NB4 (cell line): ENCODE measurements at places on chromosomes 4 and X.
A peak's percentile ranks its signal among the peaks of the same experiment; 100 is the strongest.

- no peak for DNase-seq
Measured at GRCh38 chrX:37504991-37505390, 66.5 kb upstream of the LANCL3 start.

DNA sequence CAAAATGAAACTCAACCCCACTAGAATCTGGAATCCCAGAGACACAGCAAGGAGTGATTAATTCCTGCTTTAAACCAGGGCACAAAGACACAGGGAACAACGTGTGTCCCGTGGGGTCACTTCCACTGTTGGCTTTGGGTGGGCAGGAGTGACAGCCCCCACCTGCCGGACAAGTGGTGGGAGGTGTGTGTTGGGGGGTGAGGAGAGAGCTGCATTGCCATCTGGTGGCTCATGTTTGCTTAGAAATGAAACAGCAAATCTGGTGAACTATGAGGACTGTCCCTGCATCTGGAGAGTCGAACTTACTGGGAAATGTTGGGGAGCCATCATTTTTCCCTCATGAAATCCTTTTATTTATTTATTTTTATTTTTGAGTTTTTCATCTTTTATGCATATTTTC is 75.9 kb upstream of the AFAP1 start:
- DNase-seq, result no peak

GRCh38 chr4:23388255-23388654 is 501.6 kb downstream of the PPARGC1A start:
- DNase-seq, result no peak

DNA sequence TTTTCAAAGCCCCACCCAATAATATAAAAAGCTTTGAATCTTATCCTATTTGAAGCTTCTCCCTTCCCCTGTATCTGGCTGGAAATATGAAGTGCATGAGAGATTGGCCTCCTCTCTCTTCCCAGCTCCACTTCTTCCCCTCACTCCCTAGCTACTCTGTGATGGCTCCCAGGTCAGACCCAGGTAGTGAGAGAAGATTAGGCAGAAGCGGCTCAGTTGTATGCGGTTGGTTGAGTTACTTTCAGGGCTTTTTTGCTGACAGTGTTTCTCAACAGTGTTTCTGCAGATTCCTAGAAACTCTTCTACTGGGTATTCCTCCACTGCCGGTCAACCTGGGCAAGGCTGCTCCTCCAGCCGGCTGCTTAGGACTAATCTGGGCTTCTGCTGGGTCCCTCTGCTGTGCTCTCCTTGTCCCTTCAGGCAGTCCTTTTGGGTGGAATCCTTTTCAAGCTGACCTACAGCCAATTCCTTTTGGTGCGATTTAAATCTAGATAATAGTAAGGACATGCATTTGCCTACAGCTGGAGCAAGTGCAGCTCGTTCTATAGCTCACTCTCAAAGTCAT is 87.4 kb upstream of the SLC7A11 start:
- no peak for DNase-seq

- no peak for DNase-seq
Measured at GRCh38 chr4:125266901-125267604, 47.7 kb upstream of the FAT4 start.

DNA sequence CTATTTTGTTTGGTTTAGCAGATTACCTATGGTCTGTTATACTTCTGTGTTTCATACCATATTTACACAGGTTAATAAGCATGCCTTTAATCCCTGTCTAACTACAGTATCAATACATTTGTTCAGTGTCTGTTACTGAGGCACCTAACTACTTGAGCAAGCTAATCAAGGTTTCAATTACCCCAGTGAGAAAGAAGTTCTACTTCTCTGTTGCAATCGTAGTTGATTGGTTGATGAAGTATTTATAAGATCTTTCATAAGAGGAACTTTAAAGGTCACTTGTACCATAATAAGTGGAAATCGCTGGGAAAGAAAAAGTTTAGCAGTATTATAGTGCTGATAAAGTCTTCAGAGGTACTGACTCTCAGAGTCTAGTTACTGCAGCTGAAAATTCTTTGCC is 490.6 kb downstream of the RPA4 start:
- peak; percentile 7 for DNase-seq

DNA sequence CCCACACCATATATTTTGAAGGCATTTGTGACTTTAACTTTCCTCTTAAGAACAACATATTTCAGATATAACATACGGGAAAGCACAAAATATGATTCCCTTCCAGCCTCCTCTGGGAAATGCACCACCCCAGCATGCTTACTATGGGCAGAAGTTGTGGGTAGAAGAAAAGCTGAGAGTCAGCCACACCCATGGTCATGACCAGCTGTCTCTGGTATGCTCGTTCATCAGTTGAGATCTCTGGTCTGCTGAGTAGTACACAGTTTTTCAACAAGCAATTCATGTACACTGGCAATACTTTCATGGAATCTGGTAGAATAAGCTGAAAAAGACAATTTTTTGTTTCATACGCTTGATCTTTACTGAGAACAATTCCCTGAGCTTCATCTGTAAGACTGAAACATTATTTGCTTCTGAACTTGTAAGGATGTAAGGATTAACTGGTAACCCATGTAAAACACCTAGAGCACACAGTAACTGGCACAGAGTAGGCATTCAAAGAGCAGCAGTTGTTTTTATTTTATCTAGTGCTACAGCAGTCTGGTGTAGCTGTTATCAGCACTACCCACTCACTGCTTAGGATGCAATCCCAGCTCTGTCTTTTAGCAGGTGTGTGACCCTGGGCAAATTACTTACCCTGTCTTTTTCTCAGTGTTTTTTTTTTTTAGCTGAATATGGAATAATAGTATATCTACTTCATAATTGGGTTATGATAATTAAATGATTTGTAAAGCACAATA is 47.6 kb downstream of the METTL14 start:
- no peak for DNase-seq

DNA sequence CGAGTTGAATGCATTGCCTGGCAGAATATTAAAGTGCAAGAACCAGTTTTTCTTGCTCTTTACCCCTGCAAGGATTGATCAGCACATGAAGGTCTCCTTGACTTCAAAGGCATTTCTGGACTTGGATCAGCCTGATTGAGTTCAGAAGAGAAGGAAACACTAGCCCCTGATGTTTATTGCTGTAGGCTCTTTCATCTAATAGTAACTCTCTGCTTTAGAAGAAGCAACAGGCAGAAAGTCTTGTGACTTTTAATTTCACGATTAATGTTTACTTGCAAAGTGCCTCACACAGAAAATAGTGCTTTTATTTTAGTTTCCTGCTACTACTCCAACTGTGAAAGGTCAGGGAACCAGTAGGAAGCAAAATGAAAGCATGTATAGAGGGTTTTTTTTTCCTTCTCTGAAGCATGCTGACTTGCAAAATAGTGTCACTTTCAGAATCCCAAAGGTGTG is 69.1 kb downstream of the PCDH7 start:
- DNase-seq, result no peak

DNA sequence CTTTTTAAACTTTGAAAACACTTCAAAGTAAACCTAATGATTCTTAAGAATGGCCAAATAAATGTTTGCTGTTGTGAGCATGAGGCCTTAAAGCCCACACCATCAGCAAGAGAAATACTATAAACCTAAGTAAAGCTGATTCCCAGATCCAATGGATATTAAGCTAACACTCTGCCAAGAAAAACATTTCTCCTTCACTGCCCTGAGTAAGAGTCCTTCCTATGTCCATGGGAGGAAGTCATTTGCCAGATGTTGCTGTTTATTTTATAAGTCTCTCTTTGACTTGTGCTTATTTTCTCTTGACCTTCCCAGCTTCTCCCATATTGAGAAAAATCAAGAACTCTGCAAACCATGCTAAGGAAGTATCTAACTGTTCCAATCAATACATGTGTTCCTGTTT is 154.3 kb upstream of the EDNRA start:
- DNase-seq, result no peak

DNA sequence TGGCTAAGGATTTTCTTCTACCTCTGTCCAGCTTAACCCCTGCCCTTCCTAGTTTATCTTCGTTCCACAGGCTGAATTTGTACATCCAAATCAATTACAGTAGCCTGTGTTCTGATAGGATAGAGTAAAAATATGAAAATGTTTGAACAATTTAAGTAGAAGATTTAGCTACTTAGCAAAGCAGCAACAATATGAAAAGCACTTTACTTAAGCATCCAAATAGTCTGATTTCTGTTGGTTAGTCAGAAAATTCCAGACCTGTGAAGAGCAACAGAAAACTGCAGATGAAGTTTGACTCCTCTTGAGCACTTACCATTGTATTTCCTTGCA is 2.0 kb downstream of the ARSJ start:
- no peak for DNase-seq

DNA sequence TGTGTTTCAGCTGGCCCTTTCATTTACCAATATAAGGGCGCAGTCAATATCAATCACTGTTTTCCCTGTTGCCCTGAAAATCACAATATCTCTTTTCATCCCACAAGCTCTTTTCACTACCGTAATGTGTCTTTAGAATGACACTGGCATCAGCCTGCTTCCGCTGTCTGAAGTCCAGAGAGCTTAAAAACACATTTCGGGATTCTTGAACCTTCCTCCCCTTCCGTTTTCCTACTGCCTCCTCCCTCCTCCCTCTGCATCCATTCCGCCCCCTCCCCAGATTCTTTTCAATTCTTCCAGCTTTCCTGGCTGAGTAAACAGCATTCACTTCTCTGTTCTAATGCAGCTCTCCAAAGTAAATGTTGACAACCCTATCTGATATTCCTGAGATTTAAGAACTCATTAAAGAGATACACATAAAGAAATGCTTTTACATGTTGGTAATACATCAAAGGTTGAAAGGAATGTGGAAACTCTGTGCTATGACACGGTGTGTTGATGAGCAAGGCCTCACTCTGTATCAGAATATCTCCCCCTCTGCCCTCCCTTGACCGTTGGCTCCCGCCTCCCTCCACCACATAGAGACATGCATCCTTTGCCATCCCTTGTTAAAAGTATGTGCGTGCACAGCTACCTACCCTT is 83.5 kb upstream of the SPRY1 start:
- DNase-seq, result no peak

DNA sequence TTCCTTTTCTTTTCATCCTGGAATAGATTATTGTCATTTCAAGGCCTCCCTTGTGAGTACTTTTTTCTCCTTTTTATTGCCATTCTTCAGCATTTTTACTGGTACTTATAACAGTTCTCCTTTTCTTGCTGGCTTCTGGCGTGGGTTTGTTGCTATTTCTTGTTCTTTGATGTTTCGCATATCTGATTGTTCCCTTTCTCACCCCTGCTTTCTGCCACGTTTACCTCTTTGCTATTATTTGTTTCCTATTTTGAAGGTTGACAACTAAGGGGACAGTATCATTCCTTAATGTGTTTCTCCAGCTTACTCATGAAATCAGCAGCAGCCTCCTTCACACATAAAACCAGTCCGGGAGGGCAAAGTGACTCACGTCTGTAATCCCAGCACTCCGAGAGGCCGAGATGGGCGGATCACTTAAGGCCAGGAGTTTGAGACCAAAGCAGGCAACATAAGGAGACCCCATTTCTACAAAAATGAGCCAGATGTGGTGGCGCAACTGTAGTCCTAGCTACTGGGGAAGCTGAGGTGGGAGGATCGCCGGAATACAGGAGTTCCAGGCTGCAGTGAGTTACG is 72.6 kb downstream of the DMD start:
- no peak for DNase-seq

DNA sequence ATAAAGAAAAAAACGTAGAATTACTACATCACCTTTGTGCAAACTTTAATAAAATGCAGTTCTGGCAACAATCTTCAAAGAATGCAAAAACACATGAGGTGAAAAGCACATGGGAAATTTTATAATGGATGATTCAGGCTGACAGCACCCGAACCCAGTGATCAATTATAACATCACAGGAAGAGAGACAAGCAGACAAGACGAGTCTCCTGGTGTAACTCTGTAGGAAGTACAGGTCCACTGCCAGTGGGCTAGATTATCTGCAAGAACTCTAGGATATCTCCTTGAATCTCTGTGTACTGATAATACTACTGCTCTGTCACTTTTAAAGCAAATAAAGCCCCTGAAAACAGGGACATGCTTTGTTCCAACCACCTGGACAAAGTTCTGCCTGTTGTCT is 58.9 kb upstream of the NXF3 start:
- no peak for DNase-seq

GRCh38 chrX:103831342-103831802 is 685 bp downstream of the RAB9B start:
- no peak for DNase-seq

DNA sequence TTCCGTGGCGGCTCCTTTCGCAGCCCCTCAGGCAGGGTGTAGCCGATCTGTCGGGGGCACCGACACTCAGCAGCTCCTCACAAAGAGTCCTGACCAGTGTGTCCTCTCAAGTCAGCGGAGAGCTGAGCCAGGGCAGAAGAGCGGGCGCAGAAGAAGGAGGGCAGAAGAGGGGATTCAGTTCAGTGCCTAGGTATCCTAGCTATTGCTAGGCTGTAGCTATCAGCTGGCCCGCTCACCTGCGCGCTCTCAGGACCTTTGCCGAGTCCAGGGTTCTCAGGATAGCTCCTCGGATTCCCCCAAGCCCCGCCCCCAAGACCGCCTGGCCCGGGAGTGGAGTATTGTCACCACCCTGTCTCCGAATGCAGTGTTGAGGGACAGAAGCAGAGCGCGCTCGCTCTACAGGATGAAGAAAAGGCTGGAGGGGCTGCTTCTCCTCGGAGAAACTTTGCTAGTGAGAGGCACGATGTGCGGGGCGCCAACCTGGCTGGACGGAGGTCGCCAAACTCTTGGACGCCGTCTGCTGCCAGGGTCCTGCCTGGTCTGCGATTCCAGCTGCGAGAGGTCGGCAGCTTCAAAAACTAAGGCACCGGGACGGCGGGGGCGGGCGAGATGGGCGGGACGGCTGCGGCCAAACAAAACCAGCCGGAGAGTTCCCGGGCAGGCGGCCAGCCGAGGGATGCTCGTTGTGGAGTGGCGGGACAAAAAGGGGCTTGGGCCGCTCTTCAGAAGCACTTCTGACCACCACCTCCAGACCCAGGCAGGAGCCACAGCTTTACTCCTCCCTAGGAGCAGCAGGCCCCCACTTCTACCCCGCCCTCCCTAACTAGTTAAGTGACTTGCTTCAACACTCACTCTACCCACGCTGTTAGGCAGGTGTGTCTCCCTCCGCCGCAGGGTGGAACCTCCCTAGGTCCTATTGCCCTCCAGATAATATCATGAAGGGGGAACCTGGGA is at the start of gene XKRX:
TSS of gene XKRX (minus strand) at position 258 of the 954 bp plus-strand sequence. CDS start 613 bp downstream, outside the sequence.
- DNase-seq, result no peak

DNA sequence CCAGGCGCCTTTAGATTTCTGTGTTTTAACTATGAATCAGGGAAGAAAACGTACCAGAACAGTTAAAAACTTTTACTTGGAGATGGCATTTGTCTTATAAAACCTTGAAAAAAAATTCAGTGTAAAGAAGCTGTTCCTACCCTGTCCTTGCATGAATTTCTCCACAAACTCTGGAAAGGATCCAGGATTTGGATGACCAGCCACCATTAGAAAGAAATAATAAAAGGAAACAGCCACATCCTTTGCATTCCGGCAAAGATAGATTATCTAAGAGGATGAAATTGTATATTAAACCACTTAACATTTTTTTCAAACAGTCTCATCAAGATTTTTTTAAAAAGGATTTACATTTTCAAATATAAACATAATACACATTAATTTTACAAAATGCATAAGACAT is 10.6 kb downstream of the SULT1E1 start:
- DNase-seq, result no peak
